Activated naive CD4-positive, alpha-beta T cell treated with anti-CD3 and anti-CD28 coated beads for 36 hours (primary cell): ENCODE measurements at places on chromosomes 2 and 18. TPM values are rescaled to one million over a fixed set of nuclear protein-coding genes. Genes with fewer than 3 reads are reported as not detected.

DNA sequence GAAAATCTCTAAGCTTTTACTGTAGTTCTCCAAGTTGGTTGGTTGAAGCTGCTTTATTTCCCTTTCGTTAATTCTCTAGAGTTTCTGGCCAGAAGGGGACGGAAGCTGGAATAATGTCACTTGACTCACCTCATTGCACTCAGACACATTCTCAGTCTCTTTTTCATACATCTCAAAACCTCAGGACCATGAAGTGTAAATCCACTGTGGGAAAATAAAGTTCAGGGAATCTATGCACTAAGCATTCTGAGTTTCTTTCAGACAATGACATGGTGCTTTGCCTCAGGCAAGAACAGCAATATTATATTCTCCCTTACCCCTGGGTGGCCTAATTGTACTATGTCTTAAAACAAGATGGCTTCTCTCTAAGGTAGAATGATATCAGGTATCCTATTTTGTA is 167.8 kb downstream of the PRPF40A start:
- no peak for DNase-seq

GRCh38 chr18:59705145-59705544 is 7.9 kb upstream of the CCBE1 start:
- no peak for DNase-seq

- DNase-seq, result no peak
Observed at GRCh38 chr2:231300020-231300721, 95.3 kb upstream of the B3GNT7 start.

GRCh38 chr2:230318190-230319121 is 8.5 kb upstream of the SP140L start:
- DNase-seq, result no peak

Gene TSN
- total RNA-seq, result 52.6 TPM

Gene SATB2
- 0.02 TPM for total RNA-seq
